ENCODE measurements at places on chromosomes 1 and 21. TPM values are rescaled to one million over a fixed set of nuclear protein-coding genes. Genes with fewer than 3 reads are reported as not detected.

Gene FOXD2
- 0.57 TPM for total RNA-seq

Gene RAB3B
- not detected for total RNA-seq

Gene SLC1A7
- 0.26 TPM for total RNA-seq

DNA sequence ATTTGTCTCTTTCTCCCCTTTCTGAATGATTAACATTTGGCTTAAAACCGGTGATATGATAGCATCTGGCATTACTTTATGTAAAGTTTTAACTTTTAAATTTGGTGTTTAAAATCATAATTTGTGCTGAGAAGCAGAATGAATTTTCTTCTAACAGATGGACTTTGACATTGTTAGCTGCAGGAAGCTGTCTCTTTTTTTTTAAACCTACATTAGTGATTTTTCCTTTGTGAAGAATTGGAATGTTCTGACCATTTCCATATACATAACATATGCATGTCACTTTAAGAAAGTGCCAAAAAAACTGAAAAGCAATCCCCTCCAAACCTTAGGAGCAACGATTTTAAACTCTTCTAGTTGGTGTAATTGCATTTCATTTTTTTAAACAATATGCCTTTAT is 22.2 kb downstream of the F3 start:
- DNase-seq = no peak

DNA sequence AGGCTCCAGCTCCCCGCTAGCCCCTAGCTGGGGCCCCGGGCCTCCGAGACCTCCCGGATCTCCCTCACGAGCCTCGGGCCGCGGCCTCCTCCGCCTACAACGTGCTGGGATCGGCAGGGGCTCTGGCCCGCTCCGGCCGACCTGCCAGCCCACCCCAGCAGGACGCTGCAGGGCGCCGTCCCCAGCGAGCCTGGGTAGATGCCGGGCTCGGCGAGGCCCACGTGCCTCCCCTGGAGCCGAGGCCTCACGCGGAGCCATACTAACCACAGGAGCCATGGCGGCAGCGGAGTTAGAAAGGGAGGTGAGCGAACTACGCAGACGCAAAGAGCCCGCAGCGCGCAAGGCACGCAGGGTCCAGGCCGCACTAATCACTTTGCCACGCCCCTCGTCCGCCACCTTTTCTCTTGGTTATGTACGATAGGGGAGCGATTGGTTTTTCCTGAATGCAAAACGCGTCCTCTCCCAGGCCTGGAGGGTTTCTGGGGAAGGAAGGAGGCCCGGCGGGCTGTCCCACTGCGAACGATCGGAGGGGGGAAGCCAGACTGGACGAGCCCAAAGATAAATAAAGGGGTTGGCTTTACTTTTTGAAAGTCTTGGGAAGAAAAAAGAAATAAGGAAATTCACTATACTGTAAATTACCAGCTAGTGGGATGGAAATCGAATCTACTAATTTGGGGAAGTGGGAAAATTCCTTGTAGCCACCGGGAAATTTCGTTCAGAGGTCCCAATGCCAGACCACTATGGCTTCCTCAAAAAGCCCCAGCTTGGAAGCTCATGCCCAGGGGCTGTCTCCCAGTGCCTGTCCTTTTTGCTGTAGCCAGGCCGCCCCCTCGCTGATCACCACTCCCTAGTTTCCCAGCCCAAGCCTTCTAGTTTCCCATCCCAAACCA is at the start of gene RPL22:
TSS of gene RPL22 (minus strand) at position 298 of the 890 bp plus-strand sequence. CDS start at position 276, 22 bp downstream.
- peak; percentile 97 for DNase-seq

DNA sequence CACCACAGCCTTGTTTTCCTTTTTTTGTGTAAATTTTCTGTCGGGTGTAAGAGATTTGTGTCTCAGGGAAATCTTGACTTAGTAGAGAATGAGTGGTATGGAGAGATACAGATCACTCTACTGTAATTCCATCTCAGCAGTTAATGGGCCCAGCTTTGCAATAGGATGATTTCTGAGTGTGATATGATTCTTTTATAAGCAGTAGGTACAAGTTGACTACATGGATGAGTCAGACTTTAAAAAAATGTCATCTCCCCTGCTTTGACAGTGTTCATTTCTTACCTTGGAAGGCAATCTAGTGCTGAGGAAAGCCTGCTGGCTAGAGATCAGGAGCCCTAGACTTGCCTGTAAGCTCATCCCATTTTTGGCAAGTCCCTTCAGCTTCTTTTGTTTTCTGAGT is 261.9 kb downstream of the RYR2 start:
- no peak for DNase-seq

- DNase-seq = no peak
Observed at GRCh38 chr21:33761441-33762036, 119.2 kb downstream of the ITSN1 start.

DNA sequence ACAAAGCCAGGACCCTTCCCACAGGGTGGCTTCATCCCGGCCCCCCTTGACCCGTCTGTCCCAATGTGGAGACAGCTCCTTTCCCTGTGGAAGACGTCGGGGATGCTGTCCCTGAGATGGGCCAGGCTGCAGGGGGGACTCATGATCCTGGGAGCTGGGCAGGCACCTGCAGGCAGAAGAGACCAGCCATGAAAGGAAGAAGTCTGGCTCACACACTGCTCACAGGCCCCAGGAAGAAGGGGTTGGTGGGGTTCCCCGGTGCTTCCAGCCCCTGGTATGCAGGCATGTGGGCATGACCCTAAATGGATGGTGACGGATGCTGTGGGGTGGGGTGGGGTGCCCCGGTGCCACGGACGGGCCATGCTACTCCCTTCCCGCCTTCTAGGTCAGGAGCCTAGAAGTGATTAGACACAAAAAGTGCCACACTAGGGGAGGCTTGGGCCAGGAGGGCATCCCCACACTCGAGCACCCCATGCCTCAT is 8.3 kb downstream of the ACTRT2 start:
- DNase-seq = no peak

DNA sequence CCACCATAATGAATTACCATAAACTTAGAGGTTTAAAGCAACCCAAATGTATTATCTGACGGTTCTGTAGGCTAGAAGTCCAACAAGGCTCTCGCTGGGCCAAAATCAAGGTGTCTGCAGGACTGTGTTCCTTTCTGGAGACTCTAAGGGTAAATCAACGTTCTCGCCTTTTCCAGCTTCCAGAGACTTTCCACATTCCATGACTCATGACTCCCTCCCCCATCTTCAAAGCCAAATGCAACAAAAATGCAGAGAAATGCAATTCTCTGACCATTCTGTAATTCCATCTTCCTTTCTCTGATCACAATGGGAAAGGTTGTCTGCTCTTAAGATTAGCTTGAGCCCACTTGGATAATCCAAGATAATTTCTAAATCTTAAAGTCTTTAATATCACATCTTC is 287.1 kb downstream of the LTN1 start:
- DNase-seq = no peak

DNA sequence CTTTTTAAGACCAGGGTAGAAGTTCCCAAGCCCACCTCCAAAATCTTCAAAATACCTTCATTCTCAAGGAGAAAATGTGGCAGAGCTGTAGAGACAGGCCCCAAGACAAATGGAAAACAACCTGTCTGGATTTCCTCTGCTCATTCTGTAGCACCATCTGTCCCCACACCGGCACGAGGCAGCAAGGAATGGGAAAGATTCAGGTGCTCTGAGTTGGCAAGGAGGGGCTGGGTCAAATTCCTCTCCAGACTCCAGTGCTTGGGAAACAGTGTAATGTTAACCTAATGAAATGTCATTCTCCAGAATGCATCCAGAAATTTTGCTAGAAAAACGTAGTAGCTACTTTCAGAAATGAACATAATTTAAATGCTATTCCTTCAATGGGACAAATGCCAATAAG is 9.3 kb downstream of the PABPC4 start:
- DNase-seq = no peak

GRCh38 chr1:82901561-82901960 is 1097.4 kb downstream of the TTLL7 start:
- no peak for DNase-seq

GRCh38 chr1:168879896-168880734 is 151.1 kb upstream of the DPT start:
- no peak for DNase-seq

DNA sequence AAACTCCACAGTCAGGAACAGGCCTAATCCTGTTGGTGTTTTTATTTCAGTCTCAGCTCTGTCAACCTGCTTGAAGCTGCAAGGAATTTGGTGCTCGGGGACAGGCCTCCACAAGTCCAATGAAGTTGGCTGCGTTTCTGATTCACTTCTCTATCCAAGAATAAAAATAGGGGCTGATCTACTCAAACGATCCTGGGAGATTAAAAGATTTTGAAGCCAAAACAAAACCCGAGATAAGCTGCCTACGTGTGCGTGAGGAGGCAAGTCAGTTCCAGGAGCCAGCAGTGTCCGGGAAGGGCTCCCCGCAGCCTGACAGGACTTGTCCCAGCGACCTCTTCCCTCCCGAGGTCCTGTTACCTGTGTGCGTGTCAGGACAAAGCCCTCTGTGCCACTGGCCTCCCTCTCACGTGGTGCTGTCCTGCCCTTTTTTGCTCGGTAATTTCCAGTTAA is 98.0 kb downstream of the ETS2 start:
- DNase-seq = no peak

GRCh38 chr1:151837884-151838221 is 1.8 kb downstream of the C2CD4D start:
- DNase-seq = no peak

DNA sequence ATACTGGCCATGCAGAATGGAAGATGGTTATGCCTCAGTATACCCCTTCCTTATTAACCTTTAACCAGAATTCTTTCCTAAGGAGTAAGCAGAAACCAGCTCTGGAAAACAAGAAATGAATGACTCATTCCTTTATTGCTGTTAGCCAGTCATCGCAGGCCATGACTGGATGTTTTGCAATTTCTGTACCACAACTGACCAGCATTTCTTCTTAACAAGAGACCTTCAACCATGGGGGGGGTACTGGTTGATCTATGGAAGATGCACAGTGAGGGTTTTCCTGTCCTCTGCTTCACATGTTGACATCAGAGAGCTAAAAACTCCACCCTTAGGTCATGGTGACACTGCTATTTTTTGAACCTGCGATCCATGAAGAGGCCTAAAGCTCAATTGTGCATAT is 28.0 kb upstream of the RNF2 start:
- no peak for DNase-seq

DNA sequence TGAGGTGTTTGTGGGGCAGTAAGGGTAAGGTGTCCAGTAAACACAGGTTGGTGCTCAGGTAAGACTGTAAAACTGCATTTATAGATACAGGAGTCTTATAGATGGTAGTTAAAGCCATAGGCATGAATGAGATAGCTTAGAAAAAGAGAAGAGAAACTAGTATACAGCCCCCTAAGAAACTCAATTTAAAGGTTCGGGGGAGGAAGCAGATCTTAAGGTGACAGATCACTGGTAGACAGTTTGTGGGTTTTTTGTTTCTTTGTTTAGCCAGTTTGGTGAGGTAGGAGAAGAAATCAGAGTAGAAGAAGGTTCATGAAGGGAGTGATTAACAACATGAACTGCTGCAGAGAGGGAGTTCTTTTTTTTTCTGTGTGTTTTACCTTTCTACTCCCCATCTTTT is 6.1 kb upstream of the AGO3 start:
- DNase-seq = no peak

DNA sequence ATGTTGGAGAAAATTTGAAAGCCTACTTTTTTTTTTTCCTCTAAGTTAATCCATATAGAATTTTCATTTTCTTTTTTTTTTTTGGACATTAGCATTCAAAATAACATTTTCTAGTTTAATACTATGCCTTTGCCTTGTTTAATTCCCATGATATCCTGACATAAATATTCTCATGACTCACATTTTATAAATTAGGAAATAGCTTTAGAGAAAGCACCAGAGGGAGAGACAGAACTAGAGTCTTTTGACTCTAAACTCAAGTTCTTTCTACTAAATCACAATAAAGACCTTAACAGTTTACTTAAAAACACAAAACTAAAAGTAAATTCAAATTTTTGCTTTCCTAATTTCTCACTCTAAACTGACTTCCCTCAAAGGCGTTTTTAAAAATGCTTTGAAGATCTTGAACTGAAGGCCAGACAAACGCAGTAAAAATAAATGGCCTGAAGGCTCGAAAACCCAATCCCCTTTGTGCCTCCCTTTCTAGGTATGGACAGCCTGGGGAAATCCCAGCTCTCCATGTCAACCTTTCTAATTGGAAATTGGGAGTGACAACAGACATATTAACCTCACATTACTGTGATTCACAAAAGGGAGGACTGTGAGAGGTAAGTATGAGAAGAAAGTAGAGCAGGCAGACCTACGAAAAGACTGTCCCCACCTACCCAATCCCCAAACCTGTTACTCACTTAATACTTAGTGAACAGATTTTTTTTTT is 104.6 kb downstream of the ENAH start:
- no peak for DNase-seq

GRCh38 chr1:197304638-197305200 is 36.7 kb downstream of the CRB1 start:
- no peak for DNase-seq

DNA sequence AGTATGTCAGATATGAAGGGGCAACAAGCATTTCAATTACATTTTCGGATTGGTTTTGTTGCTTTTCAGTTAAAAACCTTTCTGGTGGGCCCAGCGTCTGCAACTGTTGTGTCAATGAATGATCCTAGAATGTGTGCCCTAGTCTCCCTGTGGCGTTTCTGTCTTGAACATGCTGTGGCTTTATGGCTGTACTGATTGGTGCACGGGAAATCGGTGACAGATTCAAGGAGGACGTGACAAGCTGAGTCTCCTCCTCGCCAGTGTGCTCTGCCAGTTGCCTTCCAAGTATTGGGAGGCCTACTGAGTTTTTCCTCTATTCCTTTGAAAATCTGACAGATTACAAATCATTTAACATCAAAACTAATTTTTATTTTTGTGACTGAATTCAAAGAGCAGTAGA is 127.6 kb downstream of the ZP4 start:
- no peak for DNase-seq

DNA sequence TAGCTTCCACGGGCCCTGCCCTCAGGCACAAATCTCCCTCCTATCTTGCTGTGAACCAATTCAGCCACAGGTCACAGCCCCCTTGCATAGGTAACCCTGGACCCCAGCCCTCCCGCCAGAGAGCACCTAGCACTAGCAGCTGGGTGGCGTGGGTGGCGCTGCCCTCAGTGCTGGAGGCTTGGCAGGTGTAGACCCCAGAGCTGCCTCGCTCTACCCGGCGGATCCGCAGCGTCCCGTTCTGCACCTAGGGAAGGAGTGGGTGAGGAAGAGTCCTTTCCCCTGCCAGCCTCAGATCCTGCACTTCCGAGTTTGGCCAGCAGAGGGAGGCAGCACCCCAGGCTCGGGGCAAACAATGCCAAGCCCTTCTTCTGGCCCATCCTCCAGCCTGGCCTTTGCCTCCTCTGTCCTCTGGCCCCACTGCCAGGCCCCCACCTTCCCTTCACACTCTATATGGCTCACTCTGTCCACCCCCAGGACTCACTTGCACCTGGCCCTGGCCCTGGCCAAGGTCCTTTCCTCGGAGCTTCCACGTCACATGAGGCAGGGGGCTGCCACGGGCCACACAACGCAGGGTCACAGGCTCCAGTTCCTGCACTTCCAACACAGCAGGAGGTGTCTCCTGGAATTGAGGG is 9.0 kb downstream of the IGSF9 start:
- peak; percentile 75 for DNase-seq

- no peak for DNase-seq
Observed at GRCh38 chr1:209839875-209840546, 12.2 kb downstream of the UTP25 start.

GRCh38 chr1:156658496-156658895 is 16.6 kb downstream of the BCAN start:
- no peak for DNase-seq
